ENCODE measurements at places on chromosomes 11 and 22.

DNA sequence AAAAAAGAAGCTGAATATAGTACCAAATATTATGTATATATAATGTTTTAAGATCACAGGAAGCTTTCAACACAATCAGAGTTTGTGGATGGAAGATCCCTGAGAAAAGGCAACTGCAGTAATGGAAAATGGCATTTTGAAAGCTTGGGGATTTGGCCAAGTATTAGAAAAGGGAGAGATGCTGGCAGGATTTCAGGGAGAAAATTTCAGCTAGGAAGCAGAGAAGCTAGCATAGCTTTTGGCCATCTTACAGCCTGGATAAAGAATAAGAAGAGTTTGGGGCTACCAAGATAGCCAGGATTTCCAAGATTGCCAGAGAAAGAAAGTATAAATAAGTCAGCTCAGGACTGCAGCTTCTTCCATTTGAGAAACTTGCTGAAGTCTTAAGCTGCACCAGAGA is 440.8 kb upstream of the LUZP2 start:
- no peak for DNase-seq

- DNase-seq, result no peak
Measured at GRCh38 chr11:130396965-130397364, 31.4 kb downstream of the ADAMTS8 start.

- DNase-seq, result no peak
Measured at GRCh38 chr11:88359114-88359513, 21.6 kb upstream of the CTSC start.

- no peak for DNase-seq
Measured at GRCh38 chr11:70734911-70735310, 336.6 kb downstream of the CTTN start.

DNA sequence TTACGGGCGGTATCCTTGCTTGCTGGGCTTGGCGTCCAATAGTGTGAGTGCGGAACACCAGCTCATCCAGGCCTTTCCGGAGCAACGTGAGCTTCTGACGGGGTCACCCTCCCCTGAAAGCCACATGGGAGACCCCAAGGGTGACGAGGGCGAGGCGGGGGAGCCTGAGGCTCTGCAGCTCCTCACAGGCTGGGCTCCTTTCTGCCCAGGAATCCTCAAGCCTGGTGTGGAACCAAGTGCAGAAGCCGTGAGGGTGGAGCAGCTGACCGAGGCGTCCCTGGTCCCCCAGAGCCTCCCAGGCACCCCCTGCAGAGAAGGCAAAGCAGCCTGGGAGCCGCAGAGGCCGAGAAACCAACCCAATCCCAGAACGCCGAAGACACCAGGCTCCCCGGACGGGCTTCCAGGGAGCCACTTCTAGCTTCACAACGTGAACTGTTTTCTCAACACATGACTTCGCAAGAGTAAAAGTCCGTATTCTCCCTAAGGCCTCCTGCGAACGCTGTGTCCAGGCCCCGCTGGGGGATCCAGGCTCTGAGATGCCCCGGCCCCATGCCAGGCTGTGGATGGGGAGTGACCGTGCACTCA is 530.3 kb downstream of the BRD1 start:
- no peak for DNase-seq

GRCh38 chr11:87359401-87359800 is 321.7 kb downstream of the TMEM135 start:
- no peak for DNase-seq

DNA sequence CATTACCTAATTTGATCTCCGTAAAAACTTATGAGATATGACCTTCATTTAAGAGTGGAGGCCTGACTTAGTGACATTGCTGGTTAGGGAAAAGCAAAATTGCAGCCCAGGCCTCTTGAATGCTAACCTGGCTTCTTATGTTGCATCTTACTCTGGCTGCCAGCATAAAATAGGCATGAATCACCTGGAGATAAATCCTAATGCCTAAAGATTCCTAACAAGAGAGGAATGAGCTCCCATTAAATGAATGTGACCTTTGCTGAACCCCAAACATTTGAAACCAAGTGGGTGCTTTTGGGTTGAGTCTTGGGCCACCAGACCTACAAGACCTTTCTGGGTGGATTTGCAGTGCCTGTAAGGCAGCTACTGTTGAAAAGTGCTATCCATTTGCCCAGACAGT is 1145.6 kb upstream of the TENM4 start:
- no peak for DNase-seq

DNA sequence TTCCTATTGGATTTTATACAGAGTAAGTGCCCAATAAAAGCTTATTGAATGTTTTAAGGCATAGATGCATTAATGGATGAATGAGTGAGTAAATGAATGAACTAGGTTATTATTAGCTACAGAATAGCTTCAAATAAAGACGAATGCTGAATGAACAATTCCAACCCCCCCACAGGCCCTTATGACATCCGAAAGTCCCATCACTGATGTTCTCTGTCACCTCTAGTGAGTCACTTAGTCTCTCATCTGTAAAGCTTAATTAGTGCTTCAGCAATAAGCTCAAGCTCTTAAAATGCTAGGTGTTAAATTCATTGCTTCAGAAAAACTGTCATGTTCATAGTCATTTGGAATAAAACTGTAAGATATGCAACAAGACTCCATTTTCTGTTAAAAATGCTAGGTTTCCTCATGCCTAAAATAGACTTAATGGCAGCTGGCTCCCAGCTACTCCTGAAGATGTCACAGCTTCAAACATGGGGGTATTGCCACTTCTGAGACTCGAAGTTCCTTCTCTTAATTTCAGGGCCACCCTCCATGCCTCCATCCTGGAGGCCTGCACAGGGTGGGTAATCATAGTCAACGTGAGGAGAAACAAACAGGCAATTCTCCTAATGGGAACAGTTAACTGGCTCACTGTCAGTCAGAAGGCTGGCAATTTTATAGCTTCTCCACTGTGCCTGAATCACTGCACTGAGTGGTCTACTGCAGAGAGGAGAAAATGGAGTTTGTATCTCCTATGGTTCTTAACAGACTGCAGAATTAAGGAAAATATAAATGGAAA is 355.0 kb upstream of the CTSC start:
- DNase-seq, result no peak

DNA sequence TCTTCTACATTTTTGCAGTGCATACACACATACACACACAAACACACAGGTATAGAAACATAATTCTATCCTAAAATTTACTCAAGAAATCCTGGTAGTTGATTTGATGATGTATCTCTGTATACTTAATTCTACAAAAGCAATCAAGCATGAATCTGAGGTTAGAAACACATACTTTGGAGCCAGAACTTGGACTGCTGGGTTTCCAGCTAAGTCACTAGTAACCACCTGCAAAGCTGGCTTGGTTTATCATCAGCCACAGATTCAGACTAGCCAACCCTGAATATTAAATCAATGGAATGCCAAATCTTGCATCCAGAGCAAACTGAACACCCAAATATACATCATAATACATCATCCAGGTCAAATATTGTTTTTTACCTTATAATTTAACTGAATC is 24.8 kb upstream of the POU2AF2 start:
- DNase-seq, result no peak

DNA sequence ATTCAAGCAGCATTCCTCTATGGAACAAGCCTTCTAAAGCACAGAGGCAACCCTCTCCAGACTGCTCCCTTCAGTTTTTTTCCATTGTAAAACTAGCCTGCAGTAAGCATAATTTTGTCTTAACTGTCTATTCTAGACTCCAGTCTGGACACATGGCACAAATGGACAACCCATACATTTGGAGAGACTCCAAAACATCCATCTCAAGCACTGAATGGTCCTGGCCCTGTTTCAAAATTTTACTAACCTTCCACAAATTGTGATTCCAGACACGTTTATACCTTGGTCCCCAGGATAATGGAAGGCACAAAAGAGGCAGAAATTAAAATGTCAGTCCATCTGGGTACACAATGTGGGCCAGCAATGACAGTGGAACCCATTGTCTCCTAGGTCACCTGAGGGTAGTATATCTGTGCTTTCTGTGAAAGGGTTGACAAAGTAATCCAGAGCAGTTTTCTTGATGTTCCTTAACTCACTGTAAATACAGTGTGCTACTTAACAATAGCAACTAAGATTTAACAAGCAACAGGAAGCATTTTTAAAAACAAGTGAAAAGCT is 16.2 kb upstream of the SESN3 start:
- no peak for DNase-seq

DNA sequence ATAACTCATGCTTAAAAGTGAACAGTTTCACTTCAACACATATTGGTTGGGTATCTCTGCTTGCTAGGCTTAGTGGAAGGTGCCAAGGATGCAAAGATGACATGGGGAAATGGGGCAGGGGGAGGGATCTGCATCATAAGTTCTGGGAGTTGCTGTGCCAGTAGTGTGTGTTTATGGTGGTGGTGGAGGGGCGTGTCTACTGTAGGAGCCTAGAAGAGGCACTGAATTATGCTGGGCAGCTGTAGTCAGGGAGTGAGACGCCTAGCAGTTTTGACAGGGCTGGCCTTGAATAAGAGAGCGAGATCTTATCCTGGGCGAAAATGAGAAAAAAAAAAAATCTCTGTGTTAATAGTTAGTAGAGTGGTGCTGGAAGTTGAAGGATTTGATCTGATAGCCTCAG is 3.0 kb downstream of the ELMOD1 start:
- DNase-seq, result no peak

GRCh38 chr11:102830001-102830727 is 13.2 kb downstream of the MMP3 start:
- DNase-seq, result no peak

DNA sequence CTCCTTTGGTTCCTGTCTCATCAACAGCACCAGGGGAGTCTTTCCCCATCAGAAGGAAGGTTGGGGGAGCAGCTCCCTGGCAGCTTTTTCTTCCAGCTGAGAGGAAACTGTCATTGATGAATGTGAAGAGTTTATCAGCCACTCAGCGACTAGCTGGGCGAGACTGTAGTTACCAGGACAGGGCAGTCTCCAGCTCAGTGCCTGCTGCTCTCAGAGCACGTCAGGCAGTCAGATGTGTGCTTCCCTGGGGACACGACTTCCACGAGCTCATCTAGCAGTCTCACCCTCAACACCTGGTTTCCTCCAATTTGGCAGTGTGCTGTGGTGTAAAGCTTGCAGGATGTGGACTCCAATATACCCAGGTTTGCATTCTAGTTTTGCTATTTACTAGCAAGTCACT is 12.5 kb upstream of the C1QTNF4 start:
- no peak for DNase-seq

GRCh38 chr11:15810082-15810481 is 546.3 kb downstream of the SOX6 start:
- DNase-seq, result no peak

- DNase-seq, result no peak
Measured at GRCh38 chr11:36693139-36693843, 95.3 kb upstream of the RAG2 start.

DNA sequence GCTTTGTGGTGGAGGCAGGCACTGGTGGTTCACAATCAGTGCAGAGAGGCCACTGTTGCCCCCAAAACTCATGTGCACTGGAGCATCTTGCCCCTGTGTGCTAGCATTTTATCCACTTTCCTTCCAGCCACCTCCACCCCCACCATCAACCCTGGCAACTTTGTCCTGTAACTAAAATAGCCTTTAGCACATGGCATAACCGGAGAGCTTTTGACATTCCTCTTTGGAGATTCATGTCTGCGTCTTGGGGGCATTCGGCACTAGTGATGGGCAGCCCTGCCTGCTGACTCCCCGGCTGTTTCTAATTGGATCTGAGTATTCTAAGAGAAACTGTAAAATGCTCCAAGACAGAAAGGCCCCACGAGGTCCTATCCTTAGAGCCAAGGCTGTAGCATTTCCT is 15.8 kb downstream of the SHISA8 start:
- no peak for DNase-seq

GRCh38 chr11:18733202-18733601 is 7.2 kb upstream of the IGSF22 start:
- no peak for DNase-seq

GRCh38 chr11:2483426-2483825 is 38.6 kb downstream of the KCNQ1 start:
- no peak for DNase-seq

DNA sequence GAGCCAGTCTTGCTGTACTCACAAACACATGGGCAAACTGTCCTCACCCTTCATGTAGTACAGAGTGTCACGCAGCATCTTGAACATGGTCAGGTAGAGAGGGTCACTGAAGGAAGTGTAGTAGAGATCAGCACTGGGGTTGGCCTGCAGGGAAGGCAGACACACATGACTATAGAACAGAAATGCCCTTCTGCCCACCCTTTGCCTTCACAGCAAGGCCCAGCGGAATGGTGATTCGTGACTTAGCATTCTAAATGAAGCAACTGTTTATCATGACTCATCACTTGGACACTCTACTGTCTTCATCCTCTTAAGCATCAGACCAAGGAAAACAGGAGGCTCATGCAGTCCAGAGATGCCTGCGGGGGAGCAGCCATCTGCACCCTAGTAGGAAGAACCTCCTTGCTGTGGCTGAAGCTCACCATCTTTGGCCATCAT is 33.4 kb downstream of the SERPIND1 start:
- DNase-seq, result no peak

DNA sequence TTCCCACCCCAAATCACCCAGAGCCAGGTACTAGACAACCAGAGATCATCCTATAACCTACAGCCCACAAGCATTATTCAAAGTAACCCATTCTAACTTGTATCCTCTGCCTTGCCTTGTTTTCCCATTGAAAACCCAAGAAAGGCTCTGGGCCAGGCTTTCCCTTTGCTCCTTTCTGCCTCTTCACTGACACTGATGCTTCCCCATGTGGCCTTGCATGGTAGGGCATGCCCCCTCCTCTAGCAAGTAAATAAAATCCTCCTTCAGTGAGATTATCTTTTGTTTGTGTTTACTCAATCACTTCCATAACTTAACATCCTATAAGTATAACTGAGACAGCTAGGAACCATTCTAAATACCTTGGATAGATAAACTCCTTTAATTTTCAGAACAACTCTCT is 65.6 kb upstream of the FAR1 start:
- no peak for DNase-seq

- no peak for DNase-seq
Measured at GRCh38 chr11:862081-862661, 19.5 kb downstream of the TSPAN4 start.

GRCh38 chr22:46429325-46429853 is 93.9 kb downstream of the TRMU start:
- no peak for DNase-seq

DNA sequence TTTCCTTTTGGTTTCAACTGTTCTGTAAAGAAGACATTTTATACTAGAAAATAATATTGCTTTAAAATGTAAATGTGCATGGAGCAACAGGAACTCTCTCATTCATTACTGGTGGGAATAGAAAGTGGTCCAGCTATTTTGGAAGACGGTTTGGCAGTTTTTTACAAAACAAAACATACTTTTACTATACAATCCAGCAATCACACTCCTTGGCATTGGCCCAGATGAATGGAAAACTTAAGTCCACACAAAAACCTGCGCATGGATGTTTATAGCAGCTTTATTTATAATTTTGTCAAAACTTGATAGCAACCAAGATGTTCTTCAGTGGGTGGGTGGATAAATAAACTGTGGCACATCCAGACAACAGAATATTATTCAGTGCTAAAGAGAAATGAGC is 49.9 kb upstream of the SEPTIN5 start:
- no peak for DNase-seq

- DNase-seq, result no peak
Measured at GRCh38 chr22:32327596-32328171, 30.0 kb upstream of the RFPL3 start.

GRCh38 chr22:23110190-23110921 is 31.4 kb downstream of the RSPH14 start:
- no peak for DNase-seq

GRCh38 chr22:39317775-39318506 is 1.5 kb downstream of the RPL3 start:
- no peak for DNase-seq

- DNase-seq, result no peak
Measured at GRCh38 chr11:104476898-104477297, 313.0 kb upstream of the PDGFD start.
